ENCODE measurements at places on chromosomes 12 and 14. TPM values are rescaled to one million over a fixed set of nuclear protein-coding genes. Genes with fewer than 3 reads are reported as not detected.

The AKAP3 gene
- 6.5 TPM for polyA plus RNA-seq

- no peak for DNase-seq
These were observed 19.1 kb upstream of the SYNE2 start for GRCh38 chr14:63833728-63834127.

The TULP3 gene
- 36.7 TPM for polyA plus RNA-seq

DNA sequence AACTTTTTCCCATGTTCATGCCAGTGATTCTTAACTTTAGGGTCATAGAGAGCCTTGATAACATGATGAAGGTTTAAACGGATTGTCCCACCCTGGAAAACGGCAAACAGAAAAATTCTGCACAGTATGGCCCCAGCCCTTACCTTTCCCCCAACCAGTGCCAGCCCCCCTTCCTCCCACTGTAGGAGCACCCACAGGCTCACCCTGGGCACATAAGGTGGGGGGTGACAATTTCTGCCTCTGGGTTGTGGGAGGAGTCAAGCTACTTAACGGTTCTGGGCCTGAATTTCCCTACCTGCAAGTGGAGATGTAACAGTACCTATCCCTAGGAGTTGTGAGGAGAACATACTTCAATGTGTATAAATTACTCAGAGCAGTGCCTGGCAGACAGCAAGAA lies 18.0 kb downstream of the XRCC3 start:
- no peak for DNase-seq

DNA sequence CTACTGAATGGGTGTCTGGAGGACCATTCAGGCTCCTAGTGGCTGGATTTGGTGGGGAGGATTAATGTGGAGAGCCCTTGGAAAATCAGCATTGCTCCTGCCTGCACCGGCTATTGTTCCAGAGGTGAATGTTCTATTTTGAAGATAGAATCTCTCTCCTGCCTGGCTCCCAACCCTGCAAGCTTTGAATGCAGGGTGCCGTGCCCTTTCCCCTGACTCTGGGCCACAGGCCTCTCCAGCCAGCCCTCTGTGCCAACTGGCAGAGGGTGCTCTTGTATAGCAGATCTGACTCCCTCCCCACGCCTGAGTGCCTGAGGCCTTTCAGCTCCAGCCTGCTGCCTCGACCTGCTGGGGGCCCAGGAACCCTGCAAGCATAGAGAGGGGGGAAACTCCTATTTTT lies 106.8 kb downstream of the TMEM260 start:
- no peak for DNase-seq

GRCh38 chr14:87955501-87955900 lies 37.5 kb downstream of the GALC start:
- no peak for DNase-seq
